ENCODE measurements at places on chromosomes 3 and 15.

GRCh38 chr3:94331831-94332230, 269.0 kb downstream of the NSUN3 start:
- DNase-seq: no peak

GRCh38 chr15:88498996-88499395, 31.5 kb downstream of the MRPS11 start:
- no peak for DNase-seq

DNA sequence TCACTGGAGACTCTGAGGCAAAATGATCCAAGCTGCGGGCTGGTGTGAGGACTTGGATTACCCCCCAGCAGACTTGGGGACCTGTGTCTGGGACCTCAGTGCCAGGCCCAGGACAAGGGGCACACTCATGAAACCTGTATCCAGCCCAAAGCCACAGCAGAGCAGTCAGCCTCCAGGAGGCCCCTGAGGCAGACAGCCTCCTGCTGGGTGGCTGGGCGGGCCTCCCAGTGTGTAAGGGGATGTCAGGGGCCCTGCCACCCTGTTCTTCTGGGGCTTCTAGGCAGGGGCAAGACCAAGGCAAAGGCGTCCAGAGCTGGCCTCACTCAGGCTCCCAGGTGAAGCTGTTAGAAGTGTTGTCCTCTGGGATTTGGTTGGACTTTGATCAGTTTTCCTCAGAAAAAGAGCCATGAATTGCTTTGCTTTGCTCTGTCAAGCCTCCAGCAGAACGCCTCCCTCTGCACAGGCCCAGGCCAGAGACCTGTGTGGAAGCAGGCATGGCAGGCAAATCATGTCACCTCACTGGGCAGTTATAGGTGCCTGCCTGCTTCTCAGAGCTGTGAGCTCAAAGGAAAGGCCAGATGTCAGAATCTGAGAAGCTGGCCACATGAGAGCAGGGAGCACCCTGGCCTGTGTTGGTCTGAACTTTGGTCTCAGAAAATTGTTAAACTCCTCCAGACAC, 77.4 kb downstream of the SMAD6 start:
- DNase-seq: no peak

GRCh38 chr15:45114076-45114750, at the start of the genes DUOX2 and DUOXA2:
TSS of gene DUOX2 (minus strand) at chr15:45114172. CDS start at chr15:45113411, 761 bp downstream.
TSS of gene DUOXA2 (plus strand) at chr15:45114326. CDS start at chr15:45114606, 280 bp downstream.
- no peak for DNase-seq

- DNase-seq: no peak
Observed at GRCh38 chr3:178785961-178786360, 249.7 kb downstream of the KCNMB2 start.

DNA sequence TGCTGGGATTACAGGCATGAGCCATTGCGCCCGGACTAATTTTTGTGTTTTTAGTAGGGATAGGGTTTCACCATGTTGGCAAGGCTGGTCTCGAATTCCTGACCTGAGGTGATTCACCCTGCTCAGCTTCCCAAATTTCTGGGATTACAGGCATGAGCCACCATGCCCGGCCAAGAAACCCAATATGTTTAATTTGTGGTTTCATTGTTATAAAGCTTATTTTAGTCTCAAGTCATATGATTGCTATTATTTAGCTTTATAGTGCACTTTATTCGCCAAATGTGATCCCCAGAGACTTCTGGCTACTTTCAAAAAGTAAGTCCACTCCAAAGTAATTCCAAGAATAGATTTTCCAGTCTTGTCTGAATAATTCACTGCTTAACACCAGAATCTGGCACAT, 19.3 kb upstream of the SLC4A7 start:
- no peak for DNase-seq

GRCh38 chr3:140463355-140463754, 214.5 kb upstream of the TRIM42 start:
- DNase-seq: no peak

- DNase-seq: no peak
Observed at GRCh38 chr3:130795396-130795795, 48.8 kb upstream of the PIK3R4 start.

DNA sequence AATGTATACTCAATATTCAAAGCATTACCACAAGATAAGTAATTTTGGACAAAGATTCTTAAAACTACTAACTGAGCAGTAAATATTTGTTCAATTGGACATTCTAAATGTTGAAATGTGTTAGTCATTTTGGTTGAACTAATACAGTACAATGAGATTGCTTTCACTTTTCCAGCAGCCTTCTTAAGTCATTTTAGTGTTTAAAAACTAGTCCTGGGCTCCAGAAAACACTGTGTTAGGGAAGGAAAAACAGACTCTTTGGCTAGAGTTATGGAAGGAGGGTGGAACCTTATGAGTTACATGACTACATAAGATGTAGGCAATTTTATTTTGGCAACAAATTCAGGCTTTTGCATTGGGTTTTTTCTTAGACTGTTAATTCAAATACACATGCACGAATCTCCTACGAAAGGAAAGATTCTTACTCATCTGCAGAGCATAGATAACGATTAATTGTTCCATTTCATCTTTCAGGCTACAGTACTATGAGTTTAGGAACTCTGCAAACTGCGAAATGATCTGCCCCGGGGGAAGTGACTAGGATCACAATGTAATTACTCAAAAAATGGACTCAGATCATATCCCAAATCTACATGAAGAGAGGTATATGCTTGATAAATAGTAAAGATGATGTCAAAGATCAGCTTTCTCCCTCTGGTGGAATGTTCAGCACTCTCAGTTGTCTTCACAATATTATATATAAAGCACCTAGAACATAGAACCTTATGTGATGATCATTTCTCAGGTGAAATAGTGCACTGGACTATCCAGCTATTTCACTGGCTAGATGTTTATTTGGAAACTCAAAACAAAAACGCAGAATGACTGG, 492.8 kb upstream of the MDFIC2 start:
- DNase-seq: no peak
